ENCODE measurements at places on chromosomes 5 and 9.
A peak's percentile ranks its signal among the peaks of the same experiment; 100 is the strongest.

DNA sequence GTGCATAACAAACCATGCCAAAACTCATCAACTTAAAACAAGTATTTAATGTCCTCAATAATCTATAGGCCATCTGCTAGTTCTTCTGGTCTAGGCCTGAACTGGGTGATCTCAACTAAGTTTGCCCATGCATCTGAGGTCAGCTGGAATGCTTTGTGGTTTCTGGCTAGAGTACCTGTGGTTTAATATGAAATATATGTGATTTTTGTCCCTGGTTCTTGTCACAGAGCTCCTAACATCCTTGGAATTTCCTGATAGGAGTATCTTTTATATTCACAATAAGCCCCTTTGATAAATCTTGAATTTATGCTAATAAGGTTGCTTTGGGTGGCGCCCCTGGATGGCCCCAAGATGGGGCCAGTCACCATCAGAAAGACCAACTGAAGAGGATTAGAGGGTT lies 535.9 kb downstream of the DNAH5 start:
- DNase-seq = no peak

GRCh38 chr5:156230887-156231286 lies 96.1 kb upstream of the SGCD start:
- DNase-seq = no peak

DNA sequence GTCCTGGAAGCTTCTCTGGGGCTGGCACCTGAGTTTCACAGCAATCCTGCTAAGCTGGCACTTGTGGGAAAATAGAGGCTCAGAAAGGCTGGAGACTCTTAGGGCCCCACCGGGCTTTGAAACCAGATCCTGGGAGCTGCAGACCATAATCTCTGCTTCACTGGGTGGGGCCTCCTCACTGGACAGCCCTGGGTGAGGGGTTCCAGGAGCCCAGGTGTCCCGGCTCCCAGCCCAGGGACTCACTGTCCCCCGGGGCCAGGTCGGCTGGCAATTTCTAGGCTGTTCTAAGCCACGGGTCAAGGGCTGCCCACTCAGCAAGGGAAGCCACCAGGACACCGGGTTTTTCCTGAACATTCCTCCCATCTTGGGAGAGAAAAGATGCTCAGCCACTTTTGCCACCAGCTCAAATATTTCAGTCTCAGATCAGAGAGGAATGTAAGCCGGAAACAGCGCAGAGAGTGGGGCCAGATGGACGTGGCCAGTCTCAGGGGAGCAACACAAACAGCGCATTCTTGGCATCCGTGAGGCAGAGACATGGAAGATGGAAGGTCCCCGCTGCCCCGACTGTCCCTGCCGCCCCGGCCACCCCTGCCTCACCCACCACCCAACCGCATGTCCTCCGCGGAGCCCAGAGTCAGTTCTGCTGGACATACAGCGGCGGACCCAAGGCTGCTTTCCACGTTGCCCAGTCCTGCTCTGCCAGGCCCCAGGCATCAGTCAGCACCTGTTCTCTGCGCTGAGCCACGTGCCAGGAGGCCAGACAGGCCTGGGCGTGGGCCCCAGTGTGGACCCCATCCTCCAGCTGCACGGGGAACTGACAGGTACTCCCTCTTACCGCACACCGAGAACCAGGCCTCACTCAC lies 72.6 kb downstream of the VAV2 start:
- DNase-seq = no peak

DNA sequence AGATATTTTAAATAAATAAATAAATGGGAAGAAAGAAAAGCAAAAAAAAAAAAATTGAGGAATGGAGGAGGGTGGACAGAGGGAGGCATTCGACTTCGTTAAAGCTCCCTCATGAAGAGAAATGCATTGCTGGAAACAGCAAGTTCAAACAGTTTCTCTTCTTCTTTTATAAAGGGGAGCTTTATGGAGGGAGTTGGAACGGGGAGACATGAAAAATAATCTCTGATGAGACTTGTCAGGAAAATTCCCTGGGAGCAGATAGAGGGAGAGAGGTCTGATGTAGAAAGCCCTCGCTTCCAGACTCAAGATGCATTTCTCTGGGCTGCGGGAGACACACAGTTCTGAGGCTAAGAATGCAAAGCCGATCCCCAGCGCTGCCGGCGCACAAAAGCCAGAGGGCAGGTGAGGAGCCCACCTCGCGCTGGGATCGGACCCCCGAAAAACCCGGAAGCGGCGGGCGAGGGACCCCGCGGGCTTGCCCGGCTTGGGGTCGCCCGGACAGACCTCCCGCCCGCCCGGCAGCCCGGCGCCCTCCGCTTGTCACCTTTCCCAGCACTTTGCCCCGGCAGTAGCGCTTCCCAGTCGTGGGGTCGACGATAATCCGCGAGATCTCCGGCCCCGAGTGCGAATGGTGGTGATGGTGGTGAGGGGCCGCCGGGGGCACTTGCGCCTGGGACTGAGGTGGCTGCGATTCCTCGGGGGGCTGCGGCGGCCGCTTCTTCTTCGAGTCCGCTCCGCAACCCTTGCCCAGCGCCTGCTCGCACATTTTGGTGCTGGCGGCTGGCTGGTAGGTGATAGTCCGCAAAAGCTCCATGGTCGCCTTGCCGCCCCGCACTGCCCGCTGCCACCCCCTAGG lies 512 bp downstream of the PLK2 start:
- peak; percentile 0 for DNase-seq

DNA sequence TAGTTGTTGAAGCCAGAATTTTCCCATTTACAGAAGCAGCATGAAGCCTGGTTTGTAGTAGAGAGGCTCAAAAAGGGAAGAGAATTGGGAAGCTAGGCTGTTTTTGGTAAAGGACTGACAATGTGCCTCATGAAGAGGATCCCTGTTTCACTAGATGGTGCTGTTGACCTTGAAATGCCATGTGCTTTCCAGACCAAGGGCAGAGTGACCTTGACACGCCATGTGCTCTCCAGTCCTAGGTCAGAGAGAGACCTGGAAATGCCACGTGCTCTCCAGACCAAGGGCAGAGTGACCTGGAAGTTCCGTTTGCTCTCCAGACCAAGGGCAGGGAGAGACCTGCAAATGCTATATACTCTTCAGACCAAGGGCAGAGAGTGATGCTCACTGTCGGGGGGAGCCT lies 32.0 kb downstream of the UNC13B start:
- no peak for DNase-seq

DNA sequence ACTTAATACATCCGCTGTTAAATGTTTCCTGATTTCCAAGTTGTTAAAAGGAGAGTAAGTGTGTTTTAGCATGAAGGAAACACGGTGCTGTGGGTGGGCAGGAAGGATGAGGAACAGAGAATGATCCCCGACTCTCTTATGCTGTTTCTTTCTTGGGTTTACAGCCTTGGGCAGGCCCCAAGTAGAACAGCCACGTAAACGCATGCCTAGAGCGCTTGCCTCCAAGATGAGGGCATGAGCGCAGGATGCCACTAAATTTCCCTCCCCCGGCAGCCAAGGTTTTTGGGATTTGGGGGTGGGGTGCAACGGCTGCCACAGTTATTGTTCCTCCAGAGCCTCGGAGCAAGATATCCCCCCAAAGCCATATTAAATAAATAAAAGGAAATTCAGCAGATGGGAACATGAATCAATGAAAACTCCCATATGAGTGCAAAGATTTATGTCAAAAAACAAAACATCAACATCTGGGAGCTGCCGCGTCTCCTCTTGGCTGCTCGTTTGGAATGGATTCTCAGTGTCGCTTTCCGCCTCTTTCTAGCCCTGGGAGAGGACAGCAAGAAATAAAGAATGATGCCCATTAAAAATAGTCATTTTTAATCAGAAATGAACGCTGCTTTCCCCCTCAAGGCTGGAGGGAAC lies 10.0 kb upstream of the DELE1 start:
- no peak for DNase-seq

GRCh38 chr5:159700016-159700415 lies 216.3 kb upstream of the ADRA1B start:
- DNase-seq = no peak

- no peak for DNase-seq
These were observed 45.6 kb downstream of the VCAN start for GRCh38 chr5:83517072-83517687.

- no peak for DNase-seq
These were observed 39.8 kb downstream of the PTAR1 start for GRCh38 chr9:69719983-69720382.

DNA sequence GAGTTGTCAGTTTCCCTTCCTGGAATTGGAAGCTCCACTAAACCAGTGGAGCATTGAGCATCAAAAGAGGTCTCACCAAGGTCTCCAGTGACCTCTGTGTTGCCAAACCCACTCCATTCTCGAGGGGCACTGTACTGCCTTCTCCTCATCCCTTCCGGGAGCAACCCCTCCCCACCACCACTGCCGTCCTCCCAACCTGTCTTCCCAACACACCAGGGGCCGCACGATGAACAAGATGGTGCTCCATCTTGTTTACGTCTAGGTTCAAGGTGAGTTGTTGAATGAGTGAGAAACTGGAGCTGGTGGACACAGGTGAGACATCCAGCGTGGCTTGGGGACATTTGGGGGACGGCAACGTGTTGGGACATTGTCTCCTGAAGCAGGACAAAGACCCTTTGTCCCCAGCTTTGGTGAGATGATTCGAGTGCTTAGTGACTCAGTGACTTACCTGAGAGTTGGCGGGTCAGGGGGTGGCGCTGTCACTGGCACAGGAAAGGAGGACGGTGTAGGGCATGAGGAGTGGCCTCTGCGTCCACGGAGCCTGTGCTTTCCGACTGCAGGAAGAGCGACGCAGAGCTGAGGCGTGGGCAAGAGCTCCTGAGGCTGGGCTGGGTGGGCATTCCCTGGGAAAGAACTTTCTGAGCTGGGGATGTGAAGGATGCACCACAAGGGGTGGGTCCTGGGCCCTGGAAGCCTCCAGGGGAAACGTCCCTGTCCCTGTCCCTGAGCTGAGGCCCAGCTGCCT lies 44.8 kb upstream of the RNU6ATAC start:
- no peak for DNase-seq

GRCh38 chr9:119298076-119298853 lies 71.0 kb downstream of the BRINP1 start:
- DNase-seq = no peak

DNA sequence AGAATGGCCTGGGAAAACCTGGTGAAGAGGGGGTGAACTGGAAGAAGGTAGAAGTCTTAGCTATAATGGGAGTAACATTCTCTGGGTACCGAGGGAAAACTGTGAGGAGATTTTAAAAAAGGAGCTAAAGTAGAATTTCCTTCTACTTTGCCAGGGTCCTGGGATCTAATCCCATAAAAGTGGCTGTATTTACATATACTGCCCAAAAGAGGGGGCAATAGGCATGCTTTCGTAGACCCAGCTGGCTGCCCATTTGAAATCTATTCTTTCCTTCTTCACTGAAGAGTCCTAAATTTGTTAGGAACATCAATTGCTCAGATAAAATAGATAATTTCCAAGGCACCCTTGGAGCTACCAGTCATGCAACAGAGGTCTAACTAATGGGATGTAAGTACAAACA lies 159.2 kb downstream of the CDC42SE2 start:
- peak; percentile 33 for DNase-seq

- DNase-seq = no peak
These were observed 43.4 kb upstream of the S1PR3 start for GRCh38 chr9:88947581-88948573.

GRCh38 chr9:99579964-99580363 lies 241.7 kb upstream of the NR4A3 start:
- DNase-seq = no peak

DNA sequence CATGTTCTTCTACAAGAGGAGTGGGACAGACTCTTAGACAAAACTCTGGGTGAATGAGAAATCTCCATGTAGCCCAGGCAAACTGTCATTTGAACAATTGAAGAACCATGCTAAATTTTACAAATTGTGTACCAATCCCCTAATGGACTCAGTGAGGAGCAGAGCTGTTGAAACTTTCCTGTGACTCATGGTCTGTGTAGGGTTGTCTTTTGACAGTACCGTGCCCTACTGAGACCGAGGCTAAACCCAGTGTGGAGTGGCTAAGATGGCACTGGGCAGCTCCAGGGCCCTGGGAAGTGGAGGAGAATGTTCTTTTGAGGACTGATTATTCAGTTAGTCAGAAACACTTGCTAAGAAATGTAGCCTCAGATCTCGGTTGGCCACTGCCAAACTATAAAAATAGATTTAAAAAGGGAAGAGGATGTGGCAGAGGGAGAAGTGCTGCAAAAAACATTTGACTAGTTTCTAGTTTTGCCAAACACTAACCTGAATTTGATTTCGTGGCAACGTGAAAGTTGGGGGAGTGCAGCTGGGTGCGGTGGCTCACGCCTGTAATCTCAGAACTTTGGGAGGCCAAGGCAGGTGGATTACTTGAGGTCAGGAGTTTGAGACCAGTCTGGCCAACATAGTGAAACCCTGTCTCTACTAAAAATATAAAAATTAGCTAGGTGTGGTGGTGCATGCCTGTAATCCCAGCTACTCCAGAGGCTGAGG lies 24.7 kb downstream of the POU4F3 start:
- no peak for DNase-seq

DNA sequence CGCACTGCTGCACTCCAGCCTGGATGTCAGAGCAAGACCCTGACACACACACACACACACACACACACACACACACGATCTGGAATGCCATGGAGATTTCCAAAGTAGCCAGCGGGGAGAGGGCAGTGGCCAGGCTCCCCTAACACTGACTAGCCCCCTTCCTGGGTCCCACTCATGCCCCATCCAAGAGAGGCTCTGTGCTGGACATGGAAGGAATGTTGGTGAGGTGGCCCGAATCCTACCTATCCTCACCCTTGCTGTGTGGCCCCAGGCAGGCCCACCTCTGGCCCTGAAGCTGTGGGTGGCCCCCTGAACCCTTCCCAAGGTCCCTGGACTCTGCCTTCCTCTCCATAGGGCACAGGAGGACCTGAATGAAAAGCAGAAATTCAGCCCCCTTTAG lies 7.3 kb downstream of the BRD3 start:
- DNase-seq = no peak

- DNase-seq = no peak
These were observed 134.6 kb downstream of the ISL1 start for GRCh38 chr5:51517838-51518237.

DNA sequence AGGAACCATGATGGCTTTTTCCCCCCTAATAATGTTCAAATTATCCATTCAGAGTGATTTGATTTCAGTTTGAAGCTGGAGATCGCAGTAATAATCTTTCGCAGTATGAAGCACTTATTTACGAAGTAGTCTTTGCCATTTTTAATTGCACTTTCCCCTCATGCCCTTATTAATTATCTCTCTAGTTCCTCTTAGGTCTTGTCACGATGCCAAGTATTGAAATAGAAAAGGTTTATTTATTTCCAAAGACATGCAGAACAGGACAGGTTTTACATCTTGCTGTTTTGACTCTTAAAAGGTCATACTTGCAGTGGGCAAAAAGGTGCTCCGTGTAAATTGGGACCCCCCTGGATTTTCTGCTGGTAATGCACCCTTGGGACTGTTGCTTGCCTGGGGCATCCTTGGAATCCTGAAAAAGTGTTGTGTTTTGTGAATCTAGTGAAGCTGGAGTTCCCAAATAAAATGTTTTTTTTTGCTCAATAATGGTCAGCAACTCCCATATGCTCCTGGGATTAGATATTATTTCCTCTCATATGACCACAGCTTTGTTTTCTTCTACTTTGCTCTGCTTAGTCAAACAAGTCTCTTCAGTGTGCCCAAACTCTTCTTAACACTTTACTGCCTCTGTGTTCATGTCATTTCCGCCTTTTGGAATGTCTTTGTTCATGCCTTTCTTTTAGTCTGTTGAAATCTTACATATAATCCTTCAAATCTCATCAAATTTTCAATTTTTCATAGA lies 278.3 kb downstream of the TMEM38B start:
- DNase-seq = no peak

All from NCI-H510A treated with DMSO at 0.1 percent for 48 hours (cell line).